ENCODE measurements at places on chromosomes 1 and 21.

GRCh38 chr1:153770797-153771196 lies 4.4 kb upstream of the SLC27A3 start:
- DNase-seq, result no peak

- DNase-seq, result peak; percentile 2
Observed at GRCh38 chr1:103514920-103515503, 10.5 kb upstream of the RNPC3 start.

DNA sequence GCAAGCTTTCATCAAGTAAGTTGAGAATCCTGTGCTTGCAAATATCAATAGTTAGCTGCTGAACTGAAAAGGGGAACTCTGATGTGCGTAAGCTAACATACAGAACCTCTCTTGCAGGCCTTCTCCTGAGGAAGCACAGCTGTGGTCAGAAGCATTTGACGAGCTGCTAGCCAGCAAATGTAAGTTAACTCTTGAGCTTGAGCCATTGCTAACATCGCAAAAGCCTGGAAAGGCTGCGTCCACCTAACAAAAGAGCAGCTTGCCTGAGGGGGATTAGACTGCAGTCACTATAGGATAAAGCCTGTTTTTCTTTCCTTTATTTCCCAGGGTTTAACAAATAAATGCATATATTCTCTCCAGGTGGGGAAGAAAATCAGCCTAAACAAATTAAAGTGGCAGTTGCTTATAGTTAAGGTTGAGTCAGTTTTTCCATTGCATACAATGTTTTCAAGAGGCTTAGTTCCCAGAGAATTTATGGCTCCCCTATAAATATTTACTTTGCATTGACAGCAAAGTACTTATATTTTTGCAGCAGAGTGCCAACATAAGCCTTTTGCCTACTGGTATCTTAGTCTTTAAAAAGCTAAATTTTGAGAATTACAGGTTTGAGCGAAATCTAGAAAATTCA lies 1.5 kb downstream of the RGS2 start:
- no peak for DNase-seq

- peak; percentile 21 for DNase-seq
Observed at GRCh38 chr1:68916221-68916902, 419.5 kb upstream of the DEPDC1 start.

DNA sequence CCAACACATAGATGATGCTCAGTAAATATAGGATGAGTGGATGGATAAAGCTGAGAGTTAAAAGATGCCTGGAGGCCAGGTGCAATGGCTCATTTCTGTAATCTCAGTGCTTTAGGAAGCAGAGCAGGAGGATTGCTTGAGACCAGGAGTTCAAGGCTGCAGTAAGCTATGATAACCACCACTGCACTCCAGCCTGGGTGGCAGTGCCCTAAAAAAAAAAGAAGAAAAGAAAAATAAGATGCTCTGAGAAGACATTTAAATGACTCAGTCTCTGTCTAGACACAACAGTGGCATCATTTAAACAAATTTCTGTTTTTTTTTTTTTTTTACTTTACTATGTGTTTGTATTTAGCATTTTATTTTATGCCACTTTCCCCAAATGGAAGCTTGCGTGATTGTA lies 25.3 kb upstream of the IL19 start:
- DNase-seq, result no peak

GRCh38 chr1:28466226-28466778 lies 39.5 kb upstream of the RCC1 start:
- DNase-seq, result no peak

DNA sequence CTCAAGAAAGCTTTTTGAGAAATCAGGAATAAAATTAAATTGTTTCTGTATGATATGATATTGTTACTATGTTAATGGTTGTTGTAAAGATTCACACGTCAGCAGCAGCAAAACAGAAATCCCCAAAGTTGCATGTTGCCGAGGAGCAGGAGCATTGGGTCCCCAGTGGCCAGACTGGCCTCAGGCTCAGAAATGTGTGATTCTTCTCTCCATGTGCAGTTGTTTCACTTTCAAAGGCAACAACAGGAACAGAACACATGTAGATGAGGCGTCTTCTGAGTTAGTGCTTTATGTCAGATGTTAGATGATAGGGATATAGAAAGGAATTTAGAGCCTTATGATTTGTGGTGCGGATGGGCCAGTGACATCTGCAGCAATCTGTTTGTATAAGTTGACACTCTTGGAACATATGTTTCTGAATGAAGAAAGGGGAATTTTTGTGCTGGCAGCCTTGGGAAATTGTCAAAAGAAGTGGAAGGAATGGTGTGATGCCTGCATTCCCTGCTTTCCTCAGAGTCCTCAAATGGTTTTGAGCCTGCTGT lies 2.1 kb upstream of the TTLL7 start:
- no peak for DNase-seq

GRCh38 chr1:187621951-187622350 lies 793.2 kb downstream of the PLA2G4A start:
- DNase-seq, result peak; percentile 21

DNA sequence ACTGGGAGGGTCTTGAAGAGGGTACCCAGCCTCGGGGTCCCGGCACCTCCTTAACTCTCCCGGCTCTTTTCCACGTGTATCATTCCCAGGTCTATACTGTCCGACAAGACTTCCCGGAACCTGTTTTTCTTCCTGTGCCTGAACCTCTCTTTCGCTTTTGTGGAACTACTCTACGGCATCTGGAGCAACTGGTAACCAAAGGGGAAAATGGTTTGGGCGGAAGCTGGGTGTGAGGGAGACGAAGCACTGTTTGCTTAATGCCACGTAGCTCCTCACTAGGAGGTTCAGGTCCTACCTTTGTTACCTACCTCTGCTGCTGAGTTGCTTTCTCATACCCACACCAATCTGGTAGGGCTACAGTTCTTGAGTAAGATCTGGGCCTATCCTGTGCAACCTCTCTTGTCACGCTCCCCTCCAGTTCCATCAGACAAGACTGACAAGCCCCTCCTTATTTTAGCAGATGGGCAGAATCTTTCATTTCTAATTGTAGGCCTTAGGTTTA lies 642 bp downstream of the SLC30A7 start:
- no peak for DNase-seq

GRCh38 chr1:152697701-152698600 lies at the start of gene LCE2A:
LCE2A (plus strand) TSS chr1:152698345; CDS start chr1:152698902, 557 bp downstream.
- no peak for DNase-seq

DNA sequence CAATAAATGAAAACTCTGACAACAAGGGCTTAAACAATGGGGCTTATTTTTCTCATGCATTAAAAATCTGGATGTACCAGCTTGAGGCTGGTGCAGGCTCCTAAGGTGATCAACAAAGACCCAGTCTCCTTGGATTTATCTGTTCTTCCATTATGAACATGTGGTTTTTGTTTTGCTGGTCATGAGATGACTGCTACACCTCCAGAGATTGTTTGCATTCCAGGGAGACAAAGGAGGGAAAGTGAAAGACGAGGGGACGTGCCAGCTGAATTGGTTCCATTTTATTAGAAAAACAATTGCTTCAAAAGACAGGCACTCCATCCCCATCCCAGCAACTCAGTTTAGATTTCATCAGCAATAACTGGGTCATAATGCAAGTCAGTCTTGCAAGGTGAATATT lies 90.9 kb upstream of the KCNK1 start:
- DNase-seq, result no peak

GRCh38 chr21:35940074-35940927 lies 120.0 kb downstream of the SETD4 start:
- DNase-seq, result no peak

- DNase-seq, result no peak
Observed at GRCh38 chr21:44958471-44959191, 18.8 kb downstream of the SLX9 start.

GRCh38 chr21:26194326-26194725 lies 23.8 kb upstream of the APP start:
- DNase-seq, result no peak

DNA sequence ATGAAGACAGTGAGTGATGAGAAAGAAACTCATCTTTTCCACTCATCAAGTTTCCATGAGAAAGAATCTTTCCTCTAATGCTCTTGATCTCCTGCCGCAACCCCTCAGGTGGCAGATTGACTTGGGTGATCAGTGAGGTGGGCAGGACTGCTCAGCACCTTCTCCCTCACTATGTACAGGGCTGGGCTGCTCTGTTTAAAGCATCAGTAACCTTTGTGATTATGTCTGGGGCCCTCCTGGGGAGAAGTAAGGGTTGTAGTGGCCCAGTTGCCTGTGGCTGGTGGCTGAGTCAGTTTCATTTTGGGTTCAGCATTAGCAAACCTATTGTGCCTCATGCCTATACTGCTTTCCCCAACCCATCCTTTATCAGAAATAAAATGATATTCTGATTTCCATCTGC lies 366.0 kb downstream of the TTLL7 start:
- DNase-seq, result no peak

- no peak for DNase-seq
Observed at GRCh38 chr21:44360159-44360558, 6.7 kb downstream of the TRPM2 start.

- DNase-seq, result no peak
Observed at GRCh38 chr1:200495901-200496300, 86.1 kb upstream of the ZNF281 start.

GRCh38 chr1:53581476-53581875 lies 122.3 kb downstream of the DMRTB1 start:
- no peak for DNase-seq

DNA sequence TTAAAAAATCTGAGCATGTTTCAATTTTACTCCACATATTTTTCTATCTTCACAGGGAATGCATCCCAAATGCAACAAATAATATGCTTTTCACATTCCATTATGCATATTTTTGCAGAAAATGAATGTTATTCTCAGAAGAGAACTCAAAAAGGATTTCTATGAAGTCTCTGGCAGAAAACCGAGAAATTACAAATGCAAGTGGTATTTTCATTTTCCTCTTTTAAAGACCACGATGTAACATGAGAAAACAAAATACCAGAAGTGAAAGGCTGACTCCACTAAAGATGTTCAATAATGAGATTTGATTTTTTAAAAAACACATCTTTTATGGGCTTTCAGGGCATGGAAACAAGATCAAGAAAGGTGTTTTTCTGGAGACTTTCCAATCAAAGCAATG lies 5.0 kb upstream of the PDC start:
- DNase-seq, result no peak

- DNase-seq, result peak; percentile 21
Observed at GRCh38 chr1:196317535-196318522, 290.4 kb downstream of the KCNT2 start.

GRCh38 chr1:149849947-149850360 lies 49.4 kb upstream of the BOLA1 start:
- DNase-seq, result no peak

- no peak for DNase-seq
Observed at GRCh38 chr1:11352816-11353799, 80.1 kb downstream of the UBIAD1 start.

- no peak for DNase-seq
Observed at GRCh38 chr21:42465008-42465802, 30.8 kb downstream of the RSPH1 start.

GRCh38 chr1:27615346-27616192 lies 11.6 kb upstream of the AHDC1 start:
- no peak for DNase-seq

GRCh38 chr1:55506740-55507577 lies 291.8 kb upstream of the USP24 start:
- DNase-seq, result no peak

GRCh38 chr1:101128211-101128727 lies 102.7 kb upstream of the DPH5 start:
- no peak for DNase-seq

- no peak for DNase-seq
Observed at GRCh38 chr21:39188521-39189139, 5.4 kb upstream of the PSMG1 start.

GRCh38 chr1:220887520-220888416 lies 8.5 kb downstream of the HLX start:
- DNase-seq, result no peak

DNA sequence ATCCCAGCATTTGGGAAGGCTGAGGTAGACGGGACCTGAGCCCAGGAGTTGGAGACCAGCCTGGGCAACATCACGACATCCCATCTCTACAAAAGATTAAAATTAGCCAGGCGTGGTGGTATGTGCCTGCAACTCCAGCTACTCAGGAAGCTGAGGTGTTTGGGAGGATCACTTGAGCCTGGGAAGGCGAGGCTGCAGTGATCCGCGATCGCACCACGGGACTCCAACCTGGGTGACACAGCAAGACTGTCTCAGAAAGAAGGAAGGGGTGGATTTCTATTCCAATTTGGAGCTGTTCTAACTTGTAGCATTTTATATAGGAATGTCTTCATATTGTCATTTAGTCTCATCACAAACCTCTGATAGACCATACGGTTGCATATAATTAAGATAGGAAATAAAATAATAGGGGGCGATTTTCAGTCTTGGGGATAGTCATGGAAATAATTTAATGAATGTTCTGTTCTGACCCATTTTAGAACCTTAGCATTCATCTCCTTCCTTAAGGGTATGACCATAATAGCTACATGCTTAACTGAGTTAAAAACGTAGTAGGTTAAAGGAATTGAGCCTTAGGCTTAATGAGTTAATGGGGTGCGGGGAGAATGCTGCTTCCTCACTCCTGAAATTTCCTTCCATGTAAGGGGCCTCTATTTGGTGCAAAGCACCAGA lies 93.1 kb downstream of the ADCY10 start:
- DNase-seq, result no peak

DNA sequence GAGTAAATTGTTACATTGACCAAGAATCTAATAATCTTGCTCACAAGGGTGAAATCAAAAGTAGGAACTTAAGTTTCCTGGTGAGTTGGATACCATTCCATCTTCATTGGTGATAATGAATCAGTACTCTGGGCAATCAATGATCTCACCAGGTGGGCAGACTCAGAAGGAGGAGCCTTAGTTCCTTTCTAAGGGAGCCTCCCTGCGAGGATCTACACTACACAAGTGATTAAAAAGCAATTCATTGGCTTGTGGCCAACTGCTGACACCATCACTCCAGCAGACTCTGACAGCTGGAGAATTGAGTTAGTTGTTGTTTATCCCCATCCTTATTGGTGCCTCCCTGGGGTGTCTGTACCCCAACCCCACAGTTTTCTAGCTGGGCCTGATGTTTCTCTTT lies 84.1 kb upstream of the VANGL1 start:
- DNase-seq, result peak; percentile 46

DNA sequence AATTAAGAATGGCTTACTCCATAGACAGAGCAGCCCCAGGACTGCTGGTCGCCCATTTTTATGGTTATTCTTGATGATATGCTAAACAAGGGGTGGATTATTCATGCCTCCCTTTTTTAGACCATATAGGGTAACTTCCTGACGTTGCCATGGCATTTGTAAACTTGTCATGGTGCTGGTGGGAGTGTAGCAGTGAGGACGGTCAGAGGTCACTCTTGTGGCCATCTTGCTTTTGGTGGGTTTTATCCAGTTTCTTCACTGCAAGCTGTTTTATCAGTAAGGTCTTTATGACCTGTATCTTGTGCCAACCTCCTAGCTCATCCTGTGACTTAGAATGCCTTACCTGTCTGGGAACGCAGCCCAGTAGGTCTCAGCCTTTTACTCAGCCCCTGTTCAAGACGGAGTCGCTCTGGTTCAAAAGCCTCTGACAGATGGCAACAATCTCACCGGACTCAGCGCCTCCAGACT lies 5.2 kb upstream of the AGPAT3 start:
- DNase-seq, result no peak

DNA sequence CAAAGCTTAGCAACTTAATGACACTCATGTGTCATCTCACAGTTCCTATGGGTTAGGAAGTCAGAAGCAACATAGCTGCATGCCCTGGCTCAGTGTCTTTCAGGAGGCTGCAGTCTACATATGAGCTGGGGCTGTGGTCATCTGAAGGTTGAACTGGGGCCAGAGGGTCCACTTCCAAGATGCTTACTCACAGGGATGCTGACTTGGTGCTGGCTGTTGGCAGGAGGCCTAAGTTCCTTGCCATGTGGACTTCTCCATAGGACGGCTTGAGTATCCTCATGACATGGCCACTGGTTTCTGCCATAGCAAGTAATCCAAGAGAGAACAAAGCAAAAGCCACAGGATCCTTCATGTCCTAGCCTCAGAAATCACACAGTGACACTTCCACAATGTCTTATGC lies 12.1 kb upstream of the FAM43B start:
- DNase-seq, result no peak

Measured in NCI-H2171 (cell line).